ENCODE measurements at places on chromosomes 3 and 15.

- DNase-seq = no peak
Observed at GRCh38 chr3:31589228-31589627, 56.5 kb downstream of the STT3B start.

DNA sequence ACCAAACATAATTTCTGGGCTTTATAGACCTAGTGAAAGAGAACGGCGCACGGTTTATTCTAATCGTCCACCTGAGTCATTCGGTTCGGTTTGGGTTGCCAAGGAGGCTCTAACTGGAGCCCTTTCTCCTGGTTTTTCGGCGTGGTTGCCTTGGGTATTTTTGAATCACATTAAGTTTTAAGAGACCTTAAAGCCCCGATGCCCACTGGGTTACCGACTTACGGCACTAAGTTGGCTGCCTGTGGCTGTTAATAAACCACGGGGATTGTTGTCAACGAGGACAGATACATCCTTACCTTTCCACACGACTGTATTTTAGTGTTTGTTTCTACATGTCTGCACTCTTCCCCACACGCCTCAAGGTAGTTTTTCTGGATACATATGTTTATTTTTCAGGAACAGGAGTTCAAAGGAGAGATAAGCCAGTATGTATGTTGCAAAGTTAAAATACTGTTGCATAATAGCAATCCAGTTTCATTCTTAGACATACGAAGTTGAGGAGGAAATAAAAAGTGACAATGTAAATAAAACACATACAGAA is 1.2 kb upstream of the ANP32A start:
- DNase-seq = no peak

GRCh38 chr15:98560338-98560737 is 88.0 kb upstream of the IGF1R start:
- DNase-seq = no peak

DNA sequence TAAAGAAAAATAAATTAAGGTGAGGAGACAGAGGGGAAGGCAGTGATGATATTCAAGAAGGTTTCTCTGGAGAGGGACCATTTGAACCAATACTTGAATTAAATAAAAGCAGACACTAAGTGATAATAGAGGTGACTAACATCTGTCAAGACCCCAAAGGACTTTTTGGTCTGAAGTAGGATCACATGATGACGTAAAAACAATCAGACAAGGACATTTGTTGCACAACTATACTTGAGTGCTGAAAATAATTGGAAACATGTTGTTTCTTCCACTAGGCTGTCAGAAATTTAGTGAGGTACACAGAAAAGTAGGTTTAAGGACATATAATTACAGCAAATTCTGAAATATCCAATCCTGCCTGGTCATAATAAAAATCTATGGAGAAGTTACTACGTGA is 179.5 kb downstream of the WNT5A start:
- DNase-seq = no peak

Data from stimulated activated CD8-positive, alpha-beta memory T cell treated with anti-CD3 and anti-CD28 coated beads, Interleukin-4, amount 100 ng/mL, for 24 hours (primary cell).